Mammary epithelial cell (primary cell): ENCODE measurements at places on chromosomes 6 and 20. TPM values are rescaled to one million over a fixed set of nuclear protein-coding genes. Genes with fewer than 3 reads are reported as not detected.

Gene RAET1G
- 28.8 and 34.3 TPM in 2 replicates for total RNA-seq

Gene NFATC2
- not detected in 2 replicates for total RNA-seq

Gene GSTA2
- not detected in 2 replicates for total RNA-seq

Gene CENPB
- total RNA-seq = 56.8 TPM

Gene PRICKLE4
- total RNA-seq = 0.75 and 1.5 TPM in 2 replicates

Gene TNF
- 0.59 TPM in 1 of 2 replicates, not detected in the other for total RNA-seq

Gene DEFB116
- not detected in 2 replicates for total RNA-seq

DNA sequence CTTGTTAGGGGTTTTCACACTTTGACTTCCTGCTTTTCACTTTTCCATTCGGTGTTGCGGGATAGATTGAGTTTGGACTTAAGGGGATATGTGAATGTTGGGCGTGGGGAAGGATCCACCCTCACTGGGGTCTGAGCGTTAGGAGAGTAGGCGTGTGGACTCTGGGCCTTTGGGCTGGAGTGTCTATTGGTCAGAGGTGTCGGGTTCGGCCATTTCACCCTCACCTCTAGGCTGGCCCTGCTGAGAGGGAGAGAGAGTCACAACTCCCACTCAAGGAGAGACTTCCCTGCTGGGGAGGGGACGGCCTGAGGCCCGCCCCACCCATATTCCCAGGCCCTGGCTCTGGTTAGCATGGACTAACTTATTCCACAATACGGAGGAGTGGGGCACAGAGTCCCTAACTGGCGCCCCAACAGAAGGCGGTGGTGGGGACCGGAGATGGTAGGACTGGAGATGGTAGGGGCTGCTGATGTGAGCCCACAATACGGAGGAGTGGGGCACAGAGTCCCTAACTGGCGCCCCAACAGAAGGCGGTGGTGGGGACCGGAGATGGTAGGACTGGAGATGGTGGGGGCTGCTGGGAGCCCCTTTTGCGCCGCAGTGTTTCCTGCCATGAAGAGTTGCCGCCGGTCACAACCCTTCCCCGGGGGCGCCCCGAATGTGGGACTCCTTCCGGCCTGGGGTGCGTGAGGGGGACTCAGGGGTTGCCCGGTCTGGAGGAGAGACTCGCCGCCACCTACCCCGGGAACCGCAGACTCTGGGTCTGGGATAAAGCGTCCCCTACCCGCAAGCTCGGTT lies 1.4 kb upstream of the PTPRA start:
- DNase-seq = no peak

- DNase-seq = no peak
Measured at GRCh38 chr20:47102629-47103028, 208.0 kb downstream of the EYA2 start.

- DNase-seq = no peak
Measured at GRCh38 chr20:3446779-3447178, 24.0 kb upstream of the ATRN start.

DNA sequence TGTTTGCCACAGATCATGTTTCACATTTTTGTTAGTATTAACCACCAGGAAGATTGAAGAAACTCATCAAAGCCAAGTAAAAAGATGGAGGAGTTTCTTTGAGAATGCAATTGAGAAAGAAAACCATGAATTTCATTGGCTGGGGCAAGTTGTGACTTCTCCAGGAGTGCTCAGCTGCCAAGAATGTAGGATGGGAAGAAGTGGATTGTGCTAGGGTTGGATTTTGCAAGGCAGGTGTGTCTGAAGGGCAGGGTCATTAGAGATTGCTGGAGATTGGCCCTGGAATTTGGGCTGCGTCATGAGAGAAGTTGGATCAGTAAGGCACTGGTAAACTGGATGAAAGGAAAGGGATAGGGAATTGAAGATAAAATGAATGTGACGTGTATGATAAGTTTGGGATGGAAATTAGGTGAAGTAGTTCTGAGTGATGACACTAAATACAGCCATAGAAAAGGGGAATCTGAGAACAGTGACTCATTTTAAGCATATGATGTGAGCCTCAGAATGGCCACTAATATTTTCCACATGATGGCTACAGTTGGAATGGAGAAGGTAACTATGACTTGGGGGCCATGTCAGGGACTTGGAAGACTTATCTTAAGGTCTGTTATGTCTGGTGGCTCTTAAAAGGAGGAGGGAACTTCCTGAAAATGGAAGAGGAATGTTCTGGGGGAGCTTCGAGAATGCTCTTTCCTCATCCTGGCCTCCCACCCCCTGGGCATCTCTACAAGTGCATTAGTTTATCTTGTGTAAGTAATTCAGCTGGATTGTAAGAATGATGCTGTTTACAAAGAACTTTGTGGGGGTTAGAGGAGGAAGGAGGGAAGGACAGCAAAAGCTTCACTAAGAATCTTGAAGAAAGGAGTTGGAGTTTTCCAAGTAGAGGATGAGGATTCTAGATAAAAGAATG lies 27.8 kb upstream of the ERVFRD-1 start:
- peak; percentile 97 for DNase-seq

- DNase-seq = no peak
Measured at GRCh38 chr6:31358302-31358701, 1.3 kb upstream of the HLA-B start.

DNA sequence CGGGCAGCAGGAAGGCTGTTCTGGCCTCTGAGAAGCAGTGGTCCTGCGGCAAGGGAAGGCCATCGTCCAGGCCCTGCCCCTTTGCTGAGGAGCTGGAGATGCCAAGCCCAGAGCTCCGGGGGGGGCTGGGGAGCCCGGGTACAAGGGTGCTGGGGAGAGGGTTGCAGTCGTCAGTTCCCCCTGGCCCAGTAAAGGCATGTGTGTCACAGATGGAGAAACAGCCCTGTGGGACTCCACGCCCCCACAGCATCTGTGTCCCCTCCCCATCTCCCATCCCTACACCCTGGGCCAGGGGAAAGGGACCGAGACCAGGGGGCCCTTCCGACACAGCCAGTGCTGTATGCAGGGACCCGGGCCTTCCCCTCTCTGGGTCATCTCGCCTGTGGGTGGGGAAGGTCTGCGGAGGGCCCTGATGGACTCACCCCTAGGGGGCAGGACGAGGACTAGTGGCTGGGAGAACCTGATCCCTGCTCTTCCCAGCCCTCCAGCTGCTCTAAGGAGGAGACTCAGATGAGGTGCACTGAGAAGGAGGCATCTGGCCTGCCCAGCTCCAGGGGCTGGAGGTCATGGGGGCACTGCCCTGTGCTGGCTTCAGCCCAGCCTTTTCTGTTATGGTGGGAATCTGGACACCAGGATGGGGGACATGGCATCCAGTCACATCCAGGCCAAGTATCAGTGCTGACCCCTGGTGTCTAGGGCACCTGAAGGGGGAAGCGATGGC lies 609 bp downstream of the MYL9 start:
- no peak for DNase-seq

- no peak for DNase-seq
Measured at GRCh38 chr20:63937596-63937995, 18.6 kb downstream of the UCKL1 start.

GRCh38 chr6:32814145-32814544 lies 2.7 kb downstream of the HLA-DOB start:
- DNase-seq = peak; percentile 83

DNA sequence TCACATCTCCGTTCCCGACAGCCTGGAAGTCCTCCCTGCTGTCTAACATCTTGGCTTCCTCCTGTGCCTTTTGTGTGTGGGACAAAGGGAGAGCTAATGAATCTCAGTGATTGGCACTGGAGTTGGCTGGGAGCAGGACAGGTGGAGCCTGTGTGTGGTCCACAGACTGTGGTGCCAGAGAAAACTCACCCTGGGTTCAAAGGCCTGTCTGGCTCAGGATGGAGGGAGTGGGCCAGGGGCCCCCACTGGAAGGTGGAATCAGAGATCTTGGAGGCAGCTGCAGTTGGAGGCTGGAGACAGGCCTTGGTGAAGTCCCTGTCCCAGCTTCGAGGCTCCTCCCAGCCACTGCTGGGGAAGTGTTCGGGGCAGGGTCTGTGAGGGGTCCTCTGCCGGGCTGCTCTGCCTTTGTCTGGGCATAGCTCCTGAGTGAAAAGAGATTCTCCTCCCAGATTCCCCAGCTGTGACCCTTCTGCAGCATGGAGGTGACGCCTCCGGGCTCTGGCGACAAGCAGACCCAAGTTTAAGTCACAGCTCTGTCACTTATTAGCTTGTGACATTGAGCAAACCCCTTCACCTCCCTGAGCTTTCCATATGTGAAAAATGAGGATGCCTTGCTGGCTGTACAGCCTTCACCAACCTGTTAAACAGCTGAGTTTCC lies 13.9 kb upstream of the ITPR3 start:
- DNase-seq = no peak

- DNase-seq = no peak
Measured at GRCh38 chr6:47439348-47439668, 38.3 kb upstream of the CD2AP start.

- peak; percentile 8 for DNase-seq
Measured at GRCh38 chr20:31260326-31260932, 3.0 kb downstream of the DEFB115 start.

- DNase-seq = peak; percentile 81
Measured at GRCh38 chr6:63565058-63565726, 7.1 kb upstream of the LOC128125822 start.

GRCh38 chr20:44405257-44405656 lies 49.8 kb downstream of the HNF4A start:
- no peak for DNase-seq
